Activated naive CD4-positive, alpha-beta T cell (primary cell): ENCODE measurements at places on chromosomes 7 and 10.

DNA sequence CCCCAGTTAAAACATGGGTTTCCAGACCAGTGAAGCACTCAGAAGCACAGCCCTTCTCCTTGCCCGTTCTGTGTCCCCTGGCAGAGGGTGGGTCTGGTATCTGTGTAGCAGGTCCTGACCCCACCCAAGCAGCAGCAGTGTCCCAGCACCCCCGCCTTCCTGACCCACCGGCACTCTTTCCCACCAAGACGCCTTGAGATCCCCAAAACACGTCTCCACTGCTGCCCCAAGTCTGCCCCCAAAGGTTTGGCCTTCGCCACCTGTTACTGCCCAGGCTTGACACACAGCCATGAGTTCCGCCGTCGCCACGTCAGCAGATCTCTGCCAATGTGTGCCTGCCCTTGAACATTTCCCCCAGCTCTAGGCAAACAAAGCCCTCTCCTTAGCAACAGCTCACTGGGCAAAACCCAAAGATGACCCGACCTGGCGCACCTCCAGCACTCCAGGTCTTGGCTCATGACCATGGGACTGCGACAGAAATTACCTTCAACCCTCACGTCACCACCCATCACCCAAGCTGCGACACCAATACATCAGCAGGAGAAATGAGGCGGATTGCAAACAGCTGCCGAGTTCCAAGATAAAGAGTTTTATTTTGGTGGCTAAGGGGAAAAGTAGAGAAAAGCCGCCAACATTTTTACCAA is 75.6 kb downstream of the CTBP2 start:
- no peak for DNase-seq

DNA sequence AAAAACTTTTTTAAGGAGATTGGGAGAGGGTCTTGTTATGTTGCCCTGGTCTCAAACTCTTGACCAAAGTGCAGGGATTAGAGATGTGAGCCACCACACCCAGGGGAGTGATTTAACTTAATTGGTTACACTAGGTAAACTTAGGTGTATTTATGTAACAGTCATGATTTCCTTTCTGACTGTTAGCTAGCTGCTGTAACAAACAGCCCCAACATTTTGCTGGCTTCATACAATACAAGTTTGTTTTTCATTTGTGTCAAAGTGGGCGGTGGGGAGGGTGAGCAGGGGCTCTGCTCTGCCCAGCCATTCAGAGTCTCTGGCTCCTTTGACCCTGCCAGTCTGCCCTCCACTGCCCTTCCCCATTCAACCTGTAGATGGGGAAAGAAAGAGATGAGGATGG is 9.3 kb downstream of the DOCK1 start:
- no peak for DNase-seq

DNA sequence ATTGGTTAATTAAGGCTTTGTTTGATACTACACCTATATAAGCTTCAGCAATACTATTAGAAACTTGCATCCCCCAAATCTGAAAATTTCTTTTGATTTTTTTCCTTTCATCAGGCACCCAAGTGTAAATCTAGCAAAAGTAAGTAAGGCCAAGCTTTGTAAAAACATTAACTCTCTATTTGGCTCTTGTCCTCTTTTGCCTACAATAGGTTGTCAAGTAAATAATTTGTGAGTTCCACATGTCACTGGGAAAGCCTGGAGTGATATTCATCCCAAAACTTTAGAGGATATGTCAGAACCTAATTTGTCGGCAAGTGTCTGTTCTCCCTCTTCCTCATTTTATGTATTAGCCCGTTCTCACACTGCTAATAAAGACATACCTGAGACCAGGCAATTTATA is 492.4 kb downstream of the IPMK start:
- no peak for DNase-seq

DNA sequence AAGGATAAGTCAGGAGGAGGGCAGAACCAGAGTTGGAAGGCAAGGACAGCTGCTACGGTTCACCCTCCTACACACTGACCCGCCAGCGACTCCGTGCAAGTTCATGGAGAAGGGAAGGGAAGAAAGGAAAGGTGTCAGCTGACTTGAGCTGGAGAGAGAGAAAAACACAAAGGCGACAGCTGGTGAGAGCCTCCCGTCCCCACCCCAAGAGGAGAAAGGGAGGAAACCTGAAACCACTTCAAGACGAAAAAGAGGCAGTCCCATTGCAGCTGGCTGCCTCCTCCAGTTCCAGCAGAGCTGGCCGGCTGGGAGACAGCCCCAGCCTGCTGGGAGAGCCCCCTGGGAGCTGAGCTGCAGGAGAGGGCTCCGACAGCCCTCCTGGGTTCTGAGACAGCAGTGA is 75.2 kb downstream of the PARD3 start:
- DNase-seq = no peak

DNA sequence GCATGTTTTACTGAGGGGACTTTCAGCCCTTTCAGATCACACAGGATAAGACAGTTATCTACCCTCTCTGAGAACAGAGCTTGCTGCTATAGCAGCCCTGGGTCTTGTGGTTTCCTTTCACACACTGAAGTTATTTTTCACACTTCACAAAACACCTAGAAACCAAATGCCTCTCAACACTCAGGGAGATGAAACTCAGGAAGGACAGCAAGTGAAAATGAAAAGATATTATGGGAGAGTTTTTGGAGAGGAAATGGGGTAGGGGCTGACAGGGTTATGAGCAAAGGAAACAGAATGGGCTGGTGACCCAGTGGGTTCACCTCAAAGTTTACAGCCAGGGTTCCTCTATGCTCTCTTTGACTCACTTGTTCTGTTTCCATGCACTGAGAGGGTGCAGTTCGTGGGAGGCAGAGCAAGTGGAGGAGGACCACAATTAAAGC is 17.0 kb upstream of the GIMAP2 start:
- DNase-seq = no peak

DNA sequence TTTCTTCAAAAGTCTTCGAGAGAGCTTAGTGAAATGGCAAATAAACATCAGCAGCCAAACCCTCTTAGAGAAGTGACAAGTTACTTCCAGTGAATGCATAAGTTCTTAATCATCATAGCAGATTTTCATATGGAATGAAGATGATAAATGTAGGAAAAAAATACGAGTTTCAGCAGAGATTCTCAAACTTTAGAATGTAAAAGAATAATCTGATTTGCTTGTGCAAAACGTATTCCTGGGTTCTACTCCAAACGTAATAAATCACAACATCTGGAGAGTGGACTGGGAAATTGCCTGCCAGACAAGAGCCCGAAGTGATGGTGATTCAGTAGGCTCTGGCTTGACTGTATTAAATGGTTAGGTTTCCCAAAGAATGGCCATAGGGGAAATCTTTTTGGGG is 62.2 kb downstream of the AKR1E2 start:
- no peak for DNase-seq

GRCh38 chr7:157758468-157759245 is 421.9 kb downstream of the DNAJB6 start:
- DNase-seq = no peak

DNA sequence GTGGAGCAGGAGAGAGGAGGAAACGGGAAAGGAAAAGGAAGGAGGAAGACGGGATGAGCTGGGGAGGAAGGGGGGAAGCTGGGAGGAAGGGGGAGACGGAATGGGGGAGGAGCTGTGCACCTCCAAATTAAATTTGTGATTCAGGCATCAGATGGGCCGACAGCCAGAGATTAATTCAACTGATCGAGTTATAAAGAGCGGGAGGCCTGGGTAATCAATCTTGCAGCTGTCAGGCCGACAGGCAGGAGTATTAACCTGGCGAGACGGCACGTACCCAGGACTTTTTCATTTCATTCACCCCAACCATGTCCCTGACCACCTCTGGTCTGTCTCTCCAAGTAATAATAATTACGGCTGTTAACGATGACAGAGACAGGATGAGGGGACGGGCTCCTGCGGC is 26.2 kb downstream of the KAZALD1 start:
- DNase-seq = no peak

DNA sequence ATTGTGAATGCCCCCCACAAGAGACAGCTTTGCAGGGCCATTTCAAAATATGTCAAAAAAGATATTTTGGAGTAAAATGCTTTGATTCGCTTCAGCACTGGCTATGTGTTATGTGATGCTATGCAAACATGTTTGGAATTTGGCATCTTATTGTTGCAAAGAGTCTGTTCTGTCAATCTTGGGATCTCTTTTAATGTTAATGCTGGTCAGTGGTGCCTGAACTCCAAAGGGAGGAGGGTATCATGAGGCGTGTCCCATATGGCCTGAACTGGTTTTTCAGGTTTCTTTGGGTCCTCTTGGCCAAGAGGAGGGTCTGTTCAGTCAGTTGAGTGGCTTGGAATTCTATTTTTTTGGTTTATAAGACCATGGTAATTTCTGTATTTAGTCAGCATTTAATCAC is 81.4 kb downstream of the HECW1 start:
- DNase-seq = no peak

GRCh38 chr7:2915023-2915422 is 70.9 kb upstream of the GNA12 start:
- DNase-seq = no peak

- no peak for DNase-seq
These were observed 4.5 kb upstream of the LRRC18 start for GRCh38 chr10:48944171-48944570.

DNA sequence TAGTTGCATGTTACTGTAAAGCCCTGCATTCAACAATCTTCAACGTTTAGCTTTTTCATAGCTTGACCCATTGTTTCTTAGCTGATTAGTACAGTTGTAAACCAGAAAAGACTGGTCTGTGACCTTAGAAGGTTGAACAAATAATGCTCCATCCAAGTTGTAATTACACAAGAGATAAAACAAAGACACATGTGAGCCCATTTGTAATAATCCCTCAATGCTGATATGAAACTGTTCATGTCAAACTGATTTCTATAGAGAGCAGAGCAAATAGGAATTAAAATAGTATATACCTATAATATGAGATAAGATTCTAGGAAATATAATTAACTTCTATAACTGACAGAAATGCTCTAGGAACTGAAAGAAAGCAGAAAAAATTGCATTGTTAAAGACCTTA is 94.7 kb upstream of the SLC25A13 start:
- no peak for DNase-seq

DNA sequence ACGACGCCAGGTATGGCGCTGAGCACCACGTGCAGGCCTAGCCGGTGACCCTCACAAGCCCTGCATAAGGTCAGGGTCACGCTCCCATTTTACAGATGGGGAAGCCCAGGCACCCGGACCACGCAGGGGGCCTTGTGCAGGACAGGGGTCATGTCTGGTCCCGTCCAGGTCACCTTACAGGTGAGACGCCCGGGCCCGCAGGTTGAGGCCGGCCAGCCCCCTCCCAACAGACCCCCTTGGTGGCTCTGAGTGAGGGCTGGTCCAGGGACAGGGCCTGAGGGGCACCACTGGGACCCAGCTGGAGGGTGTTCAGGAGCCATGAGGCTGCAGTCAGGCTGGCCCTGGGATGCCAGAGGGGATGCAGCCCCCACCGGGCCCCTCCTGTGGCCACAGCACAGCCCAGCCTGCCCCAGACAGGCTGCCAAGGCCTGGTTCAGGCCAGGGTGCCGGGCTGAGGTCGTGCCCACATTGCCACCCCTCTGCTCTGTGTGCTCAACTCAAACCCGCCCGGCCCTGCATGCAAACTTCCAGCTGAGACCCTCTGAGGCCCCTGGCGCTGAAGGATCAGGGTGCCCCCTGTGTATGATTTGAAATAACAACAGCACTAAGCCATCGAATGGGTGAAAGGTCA is 69.0 kb downstream of the PWWP2B start:
- DNase-seq = no peak

DNA sequence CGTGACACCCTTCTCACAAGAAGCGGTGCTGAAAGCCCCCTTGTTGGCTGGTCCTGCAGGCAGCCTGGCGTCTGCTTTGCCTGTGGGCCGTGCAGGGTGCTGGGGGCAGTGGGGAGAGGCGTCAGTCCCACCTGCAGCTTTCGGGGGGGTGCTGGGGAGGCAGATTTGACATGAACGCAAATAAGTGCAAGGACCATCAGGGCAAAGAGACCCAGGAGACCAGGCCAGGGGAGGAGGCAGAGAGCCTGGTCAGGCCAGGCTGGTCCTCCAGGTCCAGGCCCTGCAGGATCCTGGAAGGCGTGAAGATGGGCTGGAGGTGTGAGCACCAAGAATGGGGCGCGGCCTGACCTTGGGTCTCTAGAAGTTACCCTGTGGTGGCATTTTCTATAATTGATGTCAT is 81.6 kb downstream of the MGMT start:
- no peak for DNase-seq

- DNase-seq = no peak
These were observed 83.8 kb upstream of the TMEM168 start for GRCh38 chr7:112873831-112874553.

- DNase-seq = no peak
These were observed 282.8 kb downstream of the RPS24 start for GRCh38 chr10:78316451-78316931.

- DNase-seq = no peak
These were observed 52.1 kb downstream of the CAMK1D start for GRCh38 chr10:12401466-12401865.

GRCh38 chr10:97072851-97073665 is 112.7 kb downstream of the SLIT1 start:
- DNase-seq = peak; percentile 78

DNA sequence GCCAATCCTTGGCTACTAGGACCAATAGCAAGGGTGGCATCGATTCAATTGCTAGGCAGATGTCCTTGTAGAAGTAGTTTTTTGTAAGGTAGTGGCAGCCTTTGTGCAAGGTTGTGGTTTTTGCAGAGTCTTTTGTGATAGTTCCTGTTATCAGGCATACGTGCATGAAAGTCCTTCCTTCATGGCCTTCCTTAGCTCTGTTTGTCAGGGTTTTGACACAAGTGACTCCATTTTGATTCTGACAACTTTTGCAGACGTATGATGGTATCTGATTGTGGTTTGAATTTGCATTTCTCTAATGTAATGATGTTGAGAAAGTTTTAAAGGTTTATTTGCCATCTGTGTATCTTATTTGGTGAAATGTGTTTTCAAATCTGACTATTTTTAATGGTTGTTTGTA is 71.8 kb upstream of the SYPL1 start:
- DNase-seq = no peak

GRCh38 chr10:6756716-6757115 is 176.6 kb upstream of the PRKCQ start:
- no peak for DNase-seq

DNA sequence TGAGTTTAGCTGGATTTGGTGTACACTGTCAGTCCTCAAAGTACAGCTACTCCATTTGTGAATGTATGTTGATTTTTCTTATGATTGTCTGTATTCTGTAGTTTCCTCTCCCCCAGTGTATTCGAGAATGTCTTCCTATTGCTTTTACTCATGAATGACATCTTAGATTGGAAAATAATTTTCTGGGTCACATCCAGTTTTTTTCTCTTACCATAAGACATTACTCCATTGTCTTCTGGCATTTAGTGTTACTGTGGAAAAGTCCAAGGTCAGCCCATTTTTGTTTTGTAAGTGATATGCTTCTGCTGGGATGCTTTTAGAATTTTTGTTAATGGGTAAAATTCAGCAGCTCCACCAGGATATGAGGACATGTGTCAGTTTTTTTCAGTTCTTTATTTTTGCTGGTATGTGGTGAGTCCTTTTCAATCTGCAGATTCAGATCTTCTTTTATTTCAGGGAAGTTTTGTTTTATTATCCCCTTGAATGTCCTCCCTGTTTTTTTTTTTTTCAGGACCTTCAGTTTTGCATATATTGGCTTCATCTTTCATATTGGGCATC is 33.6 kb downstream of the WAC start:
- DNase-seq = no peak
